Inflammatory macrophage (primary cell): ENCODE measurements at places on chromosomes 2 and 18.
A peak's percentile ranks its signal among the peaks of the same experiment; 100 is the strongest.

DNA sequence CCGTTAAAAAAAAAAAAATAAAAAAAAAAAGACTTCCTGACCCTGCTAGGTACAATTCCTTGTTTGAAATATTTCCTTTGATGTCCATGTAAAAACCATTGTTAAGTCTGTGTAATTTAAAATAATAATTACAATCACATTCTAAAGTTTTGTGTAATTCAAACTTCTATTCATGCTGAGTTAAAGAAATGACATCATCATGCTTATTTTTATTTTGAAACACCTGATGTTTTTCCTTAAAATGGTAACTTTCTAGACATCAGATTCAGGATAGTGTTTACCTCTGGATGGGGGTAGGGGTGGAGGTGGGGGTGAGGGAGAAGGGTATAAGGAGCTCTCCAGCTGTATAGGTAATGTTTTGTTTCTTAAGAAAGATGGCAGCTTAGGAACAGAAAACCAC, 92.8 kb downstream of the ADCYAP1 start:
- DNase-seq: no peak

DNA sequence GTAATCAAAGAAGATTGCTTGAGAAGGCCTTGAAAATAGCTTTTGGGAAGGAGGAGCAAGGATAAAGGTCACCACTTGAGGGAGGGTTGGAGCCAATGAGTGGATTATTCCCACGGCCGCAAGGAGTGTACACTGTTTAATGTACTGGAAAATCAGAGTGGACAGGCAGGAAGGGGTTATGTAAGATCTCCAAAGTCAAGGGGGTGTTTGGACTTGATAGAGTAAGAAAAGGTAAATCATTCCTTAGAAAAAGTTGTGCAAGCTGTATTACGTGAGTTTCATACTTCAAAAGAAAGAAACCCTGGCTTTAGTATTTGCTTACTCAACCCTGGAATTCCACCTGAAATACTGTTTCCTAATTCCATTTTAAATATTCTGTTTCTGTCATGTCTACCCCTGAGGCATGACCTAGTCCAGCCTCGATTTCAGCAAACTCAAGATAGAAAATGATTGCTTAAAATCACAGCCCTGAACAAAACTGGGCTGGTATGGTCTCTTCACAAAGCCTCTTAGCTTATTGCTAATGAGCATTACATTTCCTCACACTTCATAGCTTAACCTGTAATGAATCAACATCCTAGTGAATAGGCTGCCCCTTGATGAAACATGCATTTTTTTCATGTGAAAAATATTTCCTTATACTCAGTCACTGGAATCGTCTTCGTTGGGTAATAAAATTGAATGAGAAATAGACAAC, 1.1 kb downstream of the MREG start:
- DNase-seq: peak; percentile 75

DNA sequence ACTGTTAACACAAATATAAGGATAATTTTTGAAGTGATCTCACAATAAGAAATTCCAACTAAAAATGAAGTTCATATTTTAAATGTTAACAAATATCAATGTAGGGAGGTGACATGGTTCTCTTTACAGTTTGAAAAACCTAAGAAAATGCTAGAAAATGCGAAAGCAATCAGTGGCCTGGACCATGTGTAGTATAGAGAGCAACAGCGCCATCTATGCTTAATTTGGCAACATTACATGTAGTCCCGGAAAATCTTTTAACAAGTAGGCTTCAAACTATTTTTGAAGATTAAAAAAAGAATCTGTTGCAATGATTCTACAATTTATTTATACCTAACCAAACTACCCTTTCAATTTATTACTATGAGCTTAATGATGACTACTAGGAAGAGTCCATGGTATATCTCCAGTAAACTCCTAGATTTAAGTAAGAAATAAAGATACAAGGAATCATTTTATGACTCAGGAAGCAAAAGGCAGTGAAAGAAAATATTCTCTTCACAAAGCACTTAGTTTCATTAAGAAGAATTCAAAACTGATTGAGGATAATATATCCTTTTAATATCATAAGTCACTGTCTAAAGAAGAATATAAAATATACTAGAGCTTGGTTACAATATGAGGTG, 33.3 kb downstream of the NDUFA10 start:
- peak; percentile 73 for DNase-seq

DNA sequence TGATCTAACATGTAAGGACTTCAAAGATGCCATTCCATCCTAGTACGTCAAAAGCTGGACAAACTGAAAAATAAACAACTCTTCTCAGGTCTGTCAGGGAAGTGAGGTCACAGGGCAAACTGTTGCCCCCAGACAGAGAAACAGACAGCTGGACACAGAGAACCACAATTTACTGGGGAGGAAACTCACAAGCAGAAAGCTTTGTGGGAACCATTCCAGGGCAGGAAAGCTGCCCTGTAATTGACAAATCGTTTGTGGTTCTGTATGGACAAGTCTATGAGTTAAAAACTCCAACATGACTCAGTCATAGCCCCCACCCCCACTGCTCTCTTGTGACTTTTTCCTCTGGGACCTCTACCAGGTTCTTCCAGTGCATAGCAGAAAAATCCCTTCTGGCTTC, 28.4 kb downstream of the MCEE start:
- DNase-seq: peak; percentile 5

DNA sequence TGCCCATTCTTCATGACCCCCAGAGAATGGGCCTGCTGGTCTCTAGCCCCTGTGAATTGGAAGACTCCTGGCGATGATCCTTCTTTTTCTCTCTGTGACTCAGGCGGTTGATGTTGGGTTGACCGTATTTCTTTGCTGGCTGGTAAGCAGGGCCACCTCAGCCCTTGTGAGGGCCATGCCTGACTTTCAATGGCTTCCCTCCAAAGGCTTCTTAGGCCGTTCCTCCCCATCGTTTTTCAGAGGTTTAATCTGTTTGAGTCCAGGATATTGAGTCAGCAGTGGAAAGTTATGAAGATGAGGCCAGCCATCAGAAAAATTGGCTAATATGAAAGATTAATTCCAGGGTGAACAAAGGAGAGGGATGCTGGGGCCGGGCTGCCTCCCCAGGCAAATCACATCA, 13.6 kb downstream of the HPCAL1 start:
- no peak for DNase-seq

DNA sequence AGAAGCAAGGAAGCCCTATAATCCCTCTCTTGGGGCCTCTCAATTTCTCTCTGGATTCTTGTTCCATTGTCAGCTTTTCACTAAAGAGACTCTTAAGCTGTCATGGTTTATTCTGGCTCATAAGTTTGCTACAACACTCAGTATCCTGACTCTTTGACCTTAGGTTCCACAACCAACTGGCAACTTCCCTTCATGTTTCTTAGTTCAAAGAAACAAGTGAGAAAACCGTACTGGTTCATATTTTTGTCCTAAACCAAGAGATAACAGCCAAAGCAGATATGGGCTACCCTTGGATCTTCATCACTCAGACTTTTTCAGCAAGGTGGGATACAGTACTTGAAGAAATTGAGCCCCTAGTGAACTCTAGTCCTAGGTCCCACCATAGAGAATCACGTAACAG, 109.9 kb upstream of the CRIM1 start:
- no peak for DNase-seq

- no peak for DNase-seq
These were observed 45.6 kb downstream of the EMX1 start for GRCh38 chr2:72962911-72963310.

- DNase-seq: no peak
These were observed 67.4 kb downstream of the SMAD2 start for GRCh38 chr18:47863041-47863440.

DNA sequence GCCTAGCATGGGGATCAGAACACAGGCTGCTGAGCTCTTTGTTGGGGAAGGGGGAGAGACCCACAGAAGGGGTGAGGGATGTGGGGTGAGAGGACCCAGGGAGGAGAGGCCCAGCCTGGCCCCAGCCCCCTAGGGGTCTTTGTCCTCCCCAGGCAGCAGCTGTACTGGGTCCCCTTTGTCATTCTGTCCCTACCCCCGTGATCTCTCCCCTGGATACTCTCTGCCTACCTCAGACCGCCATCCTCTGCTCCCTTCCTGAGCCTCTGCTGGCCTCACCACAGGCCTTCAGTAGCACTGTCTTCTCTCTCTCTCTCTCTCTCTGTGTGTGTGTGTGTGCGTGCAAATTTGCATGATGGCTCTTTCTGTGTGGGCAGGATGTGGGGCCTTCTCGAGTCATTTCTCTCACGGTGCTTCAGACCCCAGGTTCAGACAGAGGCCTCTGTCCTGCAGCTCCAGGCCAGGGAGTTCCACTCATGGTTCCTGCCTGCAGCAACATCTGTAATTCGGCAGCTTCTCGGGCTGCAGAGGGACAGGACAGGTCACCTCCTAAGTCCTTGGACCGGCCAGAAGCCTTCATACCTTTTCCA, 1.4 kb downstream of the PSD4 start:
- DNase-seq: no peak

GRCh38 chr2:31698722-31699121, 118.0 kb upstream of the SRD5A2 start:
- no peak for DNase-seq
